Right atrium auricular region (tissue), 2 donors: ENCODE measurements at places on chromosomes 5 and 9. TPM values are rescaled to one million over a fixed set of nuclear protein-coding genes. Genes with fewer than 3 reads are reported as not detected.

The MLANA gene
- not detected for total RNA-seq

The NMUR2 gene
- not detected for total RNA-seq

The CCL27 gene
- total RNA-seq = not detected

GRCh38 chr5:151186052-151186451, 28.5 kb upstream of the ANXA6 start:
- DNase-seq = no peak
- H3K27ac ChIP-seq = no peak overlapping the region
- H3K27me3 ChIP-seq = no peaks in the 10 kb centered on the region
- no peaks in the 10 kb centered on the region for H3K4me1 ChIP-seq

- no peaks in the 10 kb centered on the region for H3K36me3 ChIP-seq
- H3K27me3 ChIP-seq = no peaks in the 10 kb centered on the region
- peak overlapping the region; percentile 94 for H3K4me3 ChIP-seq
- peaks cover 5% of the 10 kb centered on the region for H3K4me1 ChIP-seq
- no peak for DNase-seq
- H3K27ac ChIP-seq = no peak overlapping the region
Observed at GRCh38 chr9:128419061-128419925, 1.4 kb upstream of the CERCAM start.

DNA sequence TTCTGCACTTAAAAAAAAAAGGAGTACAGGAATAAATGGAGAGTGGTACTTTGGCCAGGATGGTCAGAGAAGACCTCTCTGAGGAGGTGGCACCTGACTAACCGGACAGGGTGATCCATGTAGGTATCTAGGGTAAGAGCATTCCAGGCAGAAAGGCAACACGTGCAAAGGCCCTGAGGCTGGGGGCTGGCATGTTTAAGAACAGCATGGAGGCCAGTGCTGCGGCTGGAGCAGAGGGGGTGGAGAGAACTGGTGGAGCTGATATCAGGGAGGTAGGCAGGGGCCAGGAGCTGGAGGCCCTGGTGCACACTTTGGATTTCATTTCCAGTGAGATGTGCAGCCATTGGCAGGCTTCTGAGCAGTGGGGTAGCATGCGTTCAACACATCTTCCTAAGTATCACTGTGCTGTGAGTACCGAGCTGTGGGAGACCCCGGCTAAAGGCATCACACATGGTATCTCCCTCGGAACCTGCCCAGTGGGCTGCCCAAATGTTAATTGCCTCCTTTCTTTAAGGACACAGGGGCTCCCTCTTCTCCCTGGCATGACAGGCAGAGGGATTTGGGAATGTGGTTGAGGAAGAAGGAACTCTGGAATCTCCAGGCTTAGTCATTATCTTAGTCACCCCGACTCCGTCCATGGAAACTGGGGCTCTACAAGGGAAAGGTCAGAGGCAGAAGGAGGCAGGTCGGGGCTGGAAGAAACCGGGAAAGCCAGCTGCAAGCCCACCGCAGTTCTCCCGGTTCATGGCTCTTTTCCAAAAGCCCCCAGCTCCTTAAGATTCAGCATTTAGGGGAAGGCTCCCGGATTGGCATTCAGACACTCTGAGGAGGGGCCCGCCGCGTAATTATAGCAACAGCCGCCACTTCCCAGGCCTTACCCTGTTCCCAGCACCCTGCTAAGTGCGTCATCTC, 18.6 kb downstream of the SLC6A7 start:
- no peaks in the 10 kb centered on the region for H3K4me1 ChIP-seq
- no peak overlapping the region for H3K4me3 ChIP-seq
- H3K27me3 ChIP-seq = no peaks in the 10 kb centered on the region
- no peaks in the 10 kb centered on the region for H3K36me3 ChIP-seq
- no peak overlapping the region for H3K27ac ChIP-seq
